ENCODE measurements at places on chromosomes 11 and 22.

GRCh38 chr22:38034278-38034882, 22.8 kb upstream of the PICK1 start:
- no peak for DNase-seq

DNA sequence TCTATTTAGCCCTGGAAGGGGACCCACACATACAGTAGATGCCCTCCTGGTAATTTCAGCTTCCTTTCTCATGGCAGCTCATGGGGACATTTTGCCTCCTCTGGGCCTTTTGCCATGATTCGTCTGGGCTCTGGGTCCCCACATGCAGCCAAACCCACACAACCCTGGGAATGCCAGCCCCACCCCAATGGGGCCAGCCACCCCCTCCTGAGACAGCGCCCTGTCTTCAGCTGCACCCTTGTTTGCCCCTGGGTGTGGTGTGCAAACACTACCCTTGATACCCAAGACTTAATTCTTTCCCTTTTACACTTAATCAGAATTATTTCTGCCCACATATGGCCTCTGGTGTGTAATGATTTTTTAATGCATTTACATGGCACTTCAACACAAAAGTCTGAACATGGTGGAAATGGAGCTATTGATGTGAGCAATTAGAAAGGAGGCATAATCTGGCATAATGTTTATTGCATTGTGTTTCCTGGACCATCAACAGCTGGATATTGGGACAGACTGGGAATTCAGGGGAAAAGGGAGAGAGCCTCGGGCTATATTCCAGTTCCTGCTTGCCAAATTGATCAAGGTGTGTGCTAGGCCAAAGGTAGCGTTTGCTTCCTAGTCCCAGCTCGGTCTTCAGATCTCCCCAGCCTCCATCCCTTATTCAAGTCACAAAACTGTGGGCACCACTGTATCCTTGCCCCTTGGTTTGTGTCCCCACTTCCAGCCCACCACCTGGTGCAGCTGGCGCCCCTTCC, 85.0 kb upstream of the ANO1 start:
- no peak for DNase-seq

DNA sequence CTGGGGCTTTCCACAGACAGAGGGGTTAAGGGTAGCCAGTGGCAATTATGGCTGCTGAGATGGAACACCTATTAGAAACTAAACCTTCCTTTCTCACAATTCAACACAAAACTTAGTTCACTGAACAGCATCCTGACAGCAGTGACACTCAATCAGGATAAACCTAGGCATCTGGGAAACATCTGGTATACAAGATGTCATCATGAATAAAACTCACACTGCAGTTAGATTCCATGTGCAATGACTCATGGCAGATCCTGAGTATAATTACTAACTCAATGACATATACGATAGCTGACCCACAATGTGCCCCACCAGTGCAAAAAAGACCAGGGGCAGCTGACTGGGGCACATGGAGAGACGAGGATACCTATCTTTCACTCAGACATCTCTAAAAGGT, 17.7 kb downstream of the RBFOX2 start:
- no peak for DNase-seq

DNA sequence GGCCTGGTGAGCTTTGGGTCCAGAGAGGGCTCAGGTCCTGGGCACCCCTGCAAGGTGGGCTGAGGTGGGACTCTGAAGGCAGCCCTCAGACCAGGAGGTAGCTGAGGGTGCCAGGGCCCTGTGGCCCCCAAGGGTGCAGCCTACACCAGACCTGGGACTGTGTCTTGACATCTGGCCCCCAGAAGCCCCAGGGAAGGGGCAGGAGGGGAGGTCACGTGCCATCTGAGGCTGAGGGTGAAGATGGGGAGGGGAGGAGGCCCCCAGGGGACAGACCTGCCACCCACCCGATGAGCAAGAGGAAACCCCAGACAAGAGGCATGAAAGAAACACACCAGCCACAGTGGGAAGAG, 520.2 kb downstream of the BRD1 start:
- no peak for DNase-seq

DNA sequence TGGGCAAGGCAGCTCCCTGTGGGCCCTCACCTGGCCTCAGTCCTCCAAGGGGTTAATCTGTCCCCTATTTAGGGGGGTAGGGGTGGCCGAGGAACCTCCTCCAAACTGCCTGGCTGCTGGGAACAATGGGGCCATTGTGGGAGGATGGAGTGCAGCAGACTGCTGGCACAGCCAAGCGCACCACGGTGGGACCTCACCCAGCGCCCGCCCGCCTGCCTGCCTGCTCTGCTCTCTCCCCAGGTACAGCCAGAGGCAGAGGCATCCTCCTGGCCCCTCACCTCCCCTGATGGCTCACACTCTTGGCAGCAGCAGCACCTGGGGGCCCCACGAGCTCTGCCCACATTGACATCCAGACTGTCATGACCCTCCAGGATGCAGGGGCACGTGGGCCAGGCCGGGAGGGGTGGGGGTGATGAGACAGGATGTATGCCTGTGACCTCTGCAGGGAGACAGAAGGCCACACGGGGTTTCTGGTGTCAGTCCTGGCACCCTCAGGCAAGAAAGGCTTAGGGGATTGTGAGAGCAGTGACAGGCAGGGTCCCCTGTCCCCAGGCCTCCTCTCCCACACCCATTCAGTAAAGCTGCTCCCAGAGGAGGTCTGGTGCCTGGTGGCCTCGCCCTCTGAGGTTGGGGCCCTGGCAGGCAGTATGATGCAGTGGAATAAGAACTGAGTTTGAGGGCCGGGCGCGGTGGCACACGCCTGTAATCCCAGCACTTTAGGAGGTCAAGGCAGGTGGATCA, 11.4 kb downstream of the BCL9L start:
- DNase-seq: no peak

DNA sequence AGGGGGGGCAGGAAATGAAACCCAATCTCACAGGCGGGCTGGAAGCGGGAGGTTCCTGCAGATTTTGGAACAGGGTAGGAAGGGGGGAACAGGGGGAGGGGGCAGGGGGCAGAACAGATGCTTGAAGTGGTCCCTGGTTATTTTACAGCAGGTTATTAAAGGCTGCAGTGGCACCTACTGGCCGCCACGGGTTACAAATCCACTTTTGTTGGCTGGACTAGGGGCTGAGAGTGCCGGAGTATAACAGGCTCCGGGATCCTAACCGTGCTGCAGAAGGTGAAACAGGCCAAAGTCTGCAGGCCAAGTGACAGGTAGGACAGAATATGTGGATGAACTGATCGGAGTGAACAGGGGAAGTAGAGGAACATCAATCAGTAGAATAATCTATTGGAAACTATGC, 2.5 kb downstream of the ROBO3 start:
- no peak for DNase-seq

- DNase-seq: no peak
These were observed 159.6 kb upstream of the CADM1 start for GRCh38 chr11:115663790-115664189.

DNA sequence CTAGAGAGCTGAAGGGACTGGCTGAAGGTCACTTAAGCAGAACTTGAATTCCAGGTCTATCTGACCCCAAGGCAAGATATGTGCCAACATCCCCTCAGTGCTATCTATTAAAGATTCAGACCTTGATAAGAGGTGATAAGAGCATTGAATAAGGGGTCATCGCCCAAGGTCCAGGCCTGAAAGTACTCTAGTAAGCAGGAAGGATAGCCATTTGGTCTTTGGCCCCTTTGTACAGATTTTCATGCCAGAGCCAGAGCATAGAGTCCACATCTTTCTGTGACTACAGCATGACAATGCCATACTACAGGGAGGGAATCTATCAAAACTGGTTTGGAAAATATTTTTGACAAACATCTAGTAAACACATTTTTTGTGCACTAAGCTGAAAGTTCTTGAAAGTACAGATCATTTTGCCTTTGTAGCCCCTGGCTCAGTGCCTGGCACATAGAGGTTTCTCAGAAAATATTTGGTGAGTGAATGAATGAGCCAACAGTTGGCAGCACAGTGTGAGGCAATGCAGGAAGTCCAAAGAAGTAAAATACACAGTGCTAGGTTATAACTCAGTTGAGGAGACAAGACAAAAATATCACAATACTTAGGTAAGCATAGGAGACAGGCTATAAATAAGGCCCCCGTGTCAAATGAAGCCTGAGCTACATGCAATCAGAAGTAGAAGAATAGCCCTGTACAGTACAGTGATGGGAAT, 15.1 kb upstream of the RRAS2 start:
- DNase-seq: no peak

- no peak for DNase-seq
These were observed 31.7 kb downstream of the PGM2L1 start for GRCh38 chr11:74366576-74366975.

GRCh38 chr11:48000432-48000831, 20.1 kb downstream of the PTPRJ start:
- no peak for DNase-seq

GRCh38 chr11:9753021-9753420, 89.1 kb downstream of the SWAP70 start:
- no peak for DNase-seq

- DNase-seq: no peak
These were observed 587.5 kb upstream of the B3GAT1 start for GRCh38 chr11:134999590-134999989.

DNA sequence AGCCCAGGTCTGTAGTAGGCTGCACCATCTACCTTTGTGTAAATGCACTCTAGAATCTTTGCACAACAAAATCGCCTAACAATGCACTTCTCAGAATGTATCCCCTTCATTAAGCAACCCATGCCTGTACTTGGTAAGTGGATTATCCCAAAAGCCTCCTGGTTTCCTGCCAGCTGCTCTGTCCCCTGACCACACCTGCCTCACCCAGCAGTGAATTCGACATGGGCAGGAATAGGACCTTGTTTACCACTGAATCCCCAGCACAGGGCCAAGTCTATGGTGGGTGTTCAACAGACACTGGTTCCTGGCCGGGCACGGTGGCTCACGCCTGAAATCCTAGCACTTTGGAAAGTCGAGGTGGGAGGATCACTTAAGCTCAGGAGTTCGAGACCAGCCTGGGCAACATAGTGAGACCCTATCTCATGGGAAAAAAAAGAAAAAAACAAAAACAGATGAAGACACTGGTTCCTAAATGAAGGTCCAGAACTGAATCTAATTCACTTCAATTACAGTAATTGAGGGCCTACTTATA, 5.1 kb upstream of the SYCE3 start:
- no peak for DNase-seq

DNA sequence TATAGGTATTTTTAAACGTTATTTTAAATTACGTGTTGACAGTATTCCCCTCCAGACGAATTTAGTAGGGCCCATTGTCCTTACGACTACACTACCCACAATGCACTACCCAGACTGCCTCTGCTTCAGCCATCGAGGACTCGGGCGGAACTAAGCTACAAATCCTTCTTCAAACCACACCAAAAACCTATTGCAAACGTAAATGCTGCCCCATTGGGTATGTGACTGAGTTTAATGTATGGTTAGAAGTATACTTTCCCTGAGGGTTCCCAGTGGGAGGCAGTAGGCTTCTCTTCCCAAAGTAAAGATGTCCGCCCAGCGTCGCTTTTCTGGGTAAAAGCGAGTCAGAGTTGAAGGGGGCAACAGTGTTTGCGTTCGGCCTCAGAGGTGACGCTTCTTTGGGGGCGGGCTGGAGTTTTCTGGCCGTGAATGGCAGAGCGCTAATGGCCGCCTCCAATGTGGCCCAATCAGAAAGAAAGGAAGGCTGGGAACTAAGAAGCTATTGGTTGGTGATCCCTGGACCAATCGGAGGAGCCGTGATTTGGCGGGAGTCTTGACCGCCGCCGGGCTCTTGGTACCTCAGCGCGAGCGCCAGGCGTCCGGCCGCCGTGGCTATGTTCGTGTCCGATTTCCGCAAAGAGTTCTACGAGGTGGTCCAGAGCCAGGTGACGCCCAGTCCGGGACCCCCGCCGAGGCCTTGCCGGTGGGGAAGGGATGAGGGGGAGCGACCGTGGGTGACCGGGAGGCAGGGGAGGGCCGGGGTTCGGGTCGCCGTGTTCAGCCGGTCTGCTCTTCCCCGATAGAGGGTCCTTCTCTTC, at the start of gene CDC45:
Gene CDC45 (plus strand): TSS at position 566 of the 818 bp plus-strand sequence. CDS start 49 bp downstream, at position 615.
- peak; percentile 79 for DNase-seq

GRCh38 chr11:128324531-128325141, 262.7 kb downstream of the ETS1 start:
- DNase-seq: no peak

- DNase-seq: no peak
These were observed 10.7 kb downstream of the TUB start for GRCh38 chr11:8091721-8092120.

DNA sequence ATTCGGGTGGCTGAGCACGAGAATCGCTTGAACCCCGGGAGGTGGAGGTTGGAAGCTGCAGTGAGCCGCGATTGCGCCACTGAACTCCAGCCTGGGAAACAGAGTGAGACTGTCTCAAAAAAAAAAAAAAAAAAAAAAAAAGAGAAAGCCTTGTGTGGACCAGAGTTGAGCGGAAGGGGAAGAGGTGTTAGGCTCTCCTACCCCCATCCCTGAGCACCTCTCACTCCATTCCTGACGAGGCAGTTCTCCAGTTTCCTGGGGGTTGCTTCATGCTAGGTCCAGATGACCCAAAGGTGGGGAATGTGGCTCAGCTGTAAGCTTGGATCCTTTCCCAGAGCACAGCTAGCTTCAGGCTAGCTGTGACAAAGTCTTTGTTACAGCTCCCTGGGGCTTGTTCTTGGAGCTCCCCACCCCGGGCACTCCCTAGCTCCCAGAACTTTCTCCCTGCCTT, 8.8 kb upstream of the DNAL4 start:
- DNase-seq: no peak

DNA sequence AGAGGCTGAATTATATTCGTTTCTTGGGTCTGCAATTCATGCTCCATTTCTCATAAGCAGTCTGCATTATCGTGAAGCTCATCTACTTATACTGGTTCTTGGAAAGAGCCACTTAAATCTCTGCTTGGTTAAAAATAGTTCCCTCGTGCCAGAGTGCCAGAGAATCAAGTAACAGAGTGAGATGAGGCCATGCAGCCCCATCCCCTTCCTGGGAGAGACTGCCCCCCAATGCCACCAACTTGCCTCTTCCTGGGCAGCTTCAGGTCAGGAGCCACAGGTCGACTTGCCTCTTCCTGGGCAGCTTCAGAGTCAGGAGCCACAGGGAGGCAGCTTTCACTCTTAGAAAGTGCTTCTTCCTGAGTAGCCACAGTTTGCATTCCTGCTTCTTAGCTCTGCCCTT, 223.9 kb upstream of the ZBED5 start:
- no peak for DNase-seq

DNA sequence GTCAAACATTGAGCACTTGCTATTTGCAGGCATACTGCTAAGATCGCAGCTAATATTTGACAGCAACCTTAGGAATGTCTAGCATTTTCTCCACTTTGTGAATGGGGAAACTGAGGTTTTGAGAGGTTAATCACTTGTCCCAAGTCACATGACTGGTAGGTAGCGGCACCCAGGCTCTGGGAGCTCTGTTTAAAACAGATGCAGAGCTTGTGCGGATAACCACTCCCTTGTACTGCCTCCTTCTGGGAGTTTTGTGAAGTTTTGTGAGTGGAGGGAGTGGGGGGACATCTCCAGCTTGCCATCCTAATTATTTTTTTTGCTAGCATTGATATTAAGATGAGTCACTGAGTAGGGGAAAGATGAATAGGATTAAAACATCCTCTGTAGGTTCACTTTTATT, 134.7 kb downstream of the GRIK4 start:
- DNase-seq: no peak

DNA sequence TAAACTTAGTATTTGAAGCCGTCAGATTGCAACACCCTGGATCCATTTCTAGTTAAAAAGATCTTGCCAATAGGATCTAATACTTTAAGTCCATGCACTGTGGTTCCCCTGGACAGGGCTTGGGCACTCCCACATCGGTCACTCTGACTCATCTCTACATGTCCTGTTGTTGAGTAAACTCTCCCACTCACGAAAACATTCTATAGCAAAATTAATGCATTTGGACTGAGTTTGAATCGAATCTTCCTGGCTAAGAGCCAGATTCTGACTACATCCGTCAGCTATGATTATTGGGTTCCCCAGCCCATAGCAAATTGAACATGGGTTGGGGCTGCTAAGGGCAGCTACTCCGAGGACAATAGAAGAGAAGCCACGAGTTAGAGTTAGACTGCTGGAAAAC, 182.1 kb upstream of the SORL1-AS1 start:
- no peak for DNase-seq
